Activated naive CD8-positive, alpha-beta T cell treated with anti-CD3 and anti-CD28 coated beads, Interleukin-2, amount 10 ng/mL, durations not matched to agents 7 days and 5 days (primary cell): ENCODE measurements at places on chromosomes 1 and 21. TPM values are rescaled to one million over a fixed set of nuclear protein-coding genes. Genes with fewer than 3 reads are reported as not detected.

NBPF19 gene
- total RNA-seq: 61.3 TPM

GRCh38 chr1:161836018-161836417, 69.9 kb downstream of the ATF6 start:
- DNase-seq: no peak
- no peak overlapping the region for H3K4me3 ChIP-seq
- no peaks in the 10 kb centered on the region for H3K4me1 ChIP-seq

GRCh38 chr1:40784141-40784770, 669 bp downstream of the KCNQ4 start:
- H3K27ac ChIP-seq: no peak overlapping the region
- H3K4me3 ChIP-seq: peak overlapping the region; percentile 68
- no peak for DNase-seq
- H3K27me3 ChIP-seq: peaks cover 34% of the 10 kb centered on the region

CAMK2N1 gene
- total RNA-seq: 2.8 TPM

GRCh38 chr1:236734141-236734765, 48.0 kb downstream of the ACTN2 start:
- no peak overlapping the region for H3K4me3 ChIP-seq
- H3K36me3 ChIP-seq: no peaks in the 10 kb centered on the region
- no peak for DNase-seq

- H3K4me3 ChIP-seq: no peak overlapping the region
- DNase-seq: no peak
- peaks cover 3% of the 10 kb centered on the region for H3K27me3 ChIP-seq
- H3K4me1 ChIP-seq: peaks cover 14% of the 10 kb centered on the region
- peaks cover 4% of the 10 kb centered on the region for H3K36me3 ChIP-seq
Measured at GRCh38 chr21:36425286-36425685, 40.1 kb downstream of the CHAF1B start.

DNA sequence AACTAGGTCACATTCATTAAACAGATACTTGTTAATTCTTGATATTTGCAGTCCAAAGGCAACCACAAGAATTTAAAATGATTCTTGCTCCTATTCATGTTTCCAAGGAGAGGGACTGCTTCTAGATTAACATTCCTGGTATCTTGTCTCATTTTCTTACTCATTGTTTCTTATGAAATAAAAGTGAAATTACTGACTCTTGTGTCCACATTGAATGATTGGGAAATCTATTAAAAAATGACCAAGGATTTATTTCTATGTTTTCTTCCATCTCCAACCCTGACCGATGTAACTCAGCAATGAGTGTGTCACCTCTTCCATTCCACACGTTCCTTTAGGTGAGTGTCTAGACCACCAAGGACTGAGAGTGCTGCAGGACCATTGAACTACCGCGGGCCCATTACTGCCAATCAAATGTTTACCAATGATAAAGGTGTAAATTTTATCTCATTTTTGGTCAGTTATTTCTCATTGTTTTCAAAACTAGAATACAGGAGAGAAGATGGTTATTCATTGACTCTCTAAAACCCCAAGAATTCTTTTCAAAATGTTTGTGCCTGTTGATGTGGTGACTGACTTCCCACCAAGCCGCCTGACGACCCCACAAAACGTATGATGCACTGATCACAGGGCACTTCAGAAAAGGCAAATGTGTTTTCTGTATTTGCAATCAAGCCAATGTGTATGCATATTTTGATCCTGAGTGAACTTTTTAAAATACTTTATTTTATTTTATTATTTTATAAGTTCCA, 414.6 kb upstream of the PTBP2 start:
- no peaks in the 10 kb centered on the region for H3K36me3 ChIP-seq
- no peaks in the 10 kb centered on the region for H3K4me1 ChIP-seq
- no peaks in the 10 kb centered on the region for H3K27me3 ChIP-seq
- H3K4me3 ChIP-seq: no peak overlapping the region
- no peak overlapping the region for H3K27ac ChIP-seq
